Hypothalamus (tissue), 51 donors: ENCODE measurements at places on chromosomes 7 and 10.

- no peak for DNase-seq
These were observed 59.7 kb downstream of the DNAJB6 start for GRCh38 chr7:157396316-157397035.

- DNase-seq = no peak
These were observed 117.3 kb downstream of the THSD7A start for GRCh38 chr7:11714676-11715075.

DNA sequence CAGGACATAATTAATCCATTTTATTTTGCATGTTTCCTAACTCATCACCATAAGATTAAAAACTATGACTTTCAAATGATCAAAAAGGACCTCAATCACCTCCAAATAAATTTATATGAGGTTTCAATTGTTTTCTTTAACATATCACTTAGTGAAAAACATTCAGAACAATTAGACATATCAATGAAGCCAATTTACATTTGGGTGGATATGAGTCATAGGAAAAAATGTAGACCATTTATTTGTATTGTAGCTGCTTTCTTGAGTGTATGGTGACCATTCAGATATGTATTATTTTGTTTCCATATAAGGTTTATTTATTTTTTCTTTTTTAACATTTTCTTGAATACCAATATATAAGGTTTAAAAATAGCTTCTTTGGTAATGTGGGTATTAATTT lies 13.3 kb upstream of the EXOC6 start:
- no peak for DNase-seq

DNA sequence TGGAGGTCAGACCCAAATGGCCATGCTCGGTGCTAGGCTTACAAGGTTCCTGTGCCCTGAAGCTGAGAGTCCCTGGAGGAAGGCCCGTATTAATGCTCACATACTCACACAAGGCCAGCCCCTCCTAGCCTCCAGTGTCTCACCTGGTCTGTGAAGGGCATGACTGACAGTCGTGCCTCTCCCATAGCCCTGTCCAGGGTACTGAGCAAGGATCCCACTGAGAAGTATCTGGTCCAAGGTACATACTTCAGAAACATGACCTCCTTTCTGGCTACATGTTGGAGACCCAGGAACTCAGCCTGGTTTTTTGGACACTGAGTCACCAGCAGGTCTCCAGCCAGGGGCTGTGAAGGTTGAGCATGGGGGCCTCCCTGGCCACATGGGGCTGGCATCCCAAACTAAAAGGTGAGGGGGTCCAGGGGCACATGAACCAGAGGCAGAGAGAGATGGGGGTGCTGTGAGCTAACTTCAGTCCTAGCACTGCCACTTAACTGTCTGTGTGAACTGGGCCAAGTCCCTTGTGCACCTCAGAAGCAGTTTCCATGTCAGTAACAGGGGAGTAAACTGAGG lies 17.6 kb upstream of the RASGEF1A start:
- no peak for DNase-seq

DNA sequence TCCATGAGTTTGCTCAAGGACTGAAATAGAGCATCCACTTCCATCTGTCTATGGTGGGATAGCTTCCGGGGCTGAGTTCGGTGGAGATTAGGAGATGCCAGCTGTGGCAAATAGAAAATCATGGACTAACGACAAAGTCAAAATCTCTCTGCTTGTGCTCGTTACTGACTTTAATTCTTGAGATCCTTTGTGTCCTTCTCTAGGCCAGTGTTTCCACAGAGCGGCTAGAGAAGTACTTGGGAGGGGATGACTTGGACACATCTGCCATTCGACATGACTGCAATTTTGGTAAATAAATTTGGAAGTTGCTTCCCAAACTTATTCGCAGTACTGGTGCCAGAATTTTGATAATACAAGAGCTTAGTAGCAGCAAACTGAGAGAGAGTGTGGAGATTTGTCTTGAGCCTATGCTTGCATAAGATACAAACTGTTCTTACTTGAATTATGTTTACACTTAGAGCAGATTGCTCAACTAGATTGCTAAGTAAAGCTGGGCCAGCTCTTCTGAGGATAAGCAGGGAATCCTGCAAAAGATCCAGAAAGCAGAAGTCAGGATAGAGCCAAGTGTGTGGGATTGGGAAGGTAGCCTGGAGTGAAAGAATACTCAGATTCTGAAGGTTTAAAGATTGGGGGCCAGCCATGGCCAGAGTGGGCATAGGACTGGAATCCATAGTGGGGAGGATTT lies 27.6 kb downstream of the ABCC2 start:
- DNase-seq = no peak

DNA sequence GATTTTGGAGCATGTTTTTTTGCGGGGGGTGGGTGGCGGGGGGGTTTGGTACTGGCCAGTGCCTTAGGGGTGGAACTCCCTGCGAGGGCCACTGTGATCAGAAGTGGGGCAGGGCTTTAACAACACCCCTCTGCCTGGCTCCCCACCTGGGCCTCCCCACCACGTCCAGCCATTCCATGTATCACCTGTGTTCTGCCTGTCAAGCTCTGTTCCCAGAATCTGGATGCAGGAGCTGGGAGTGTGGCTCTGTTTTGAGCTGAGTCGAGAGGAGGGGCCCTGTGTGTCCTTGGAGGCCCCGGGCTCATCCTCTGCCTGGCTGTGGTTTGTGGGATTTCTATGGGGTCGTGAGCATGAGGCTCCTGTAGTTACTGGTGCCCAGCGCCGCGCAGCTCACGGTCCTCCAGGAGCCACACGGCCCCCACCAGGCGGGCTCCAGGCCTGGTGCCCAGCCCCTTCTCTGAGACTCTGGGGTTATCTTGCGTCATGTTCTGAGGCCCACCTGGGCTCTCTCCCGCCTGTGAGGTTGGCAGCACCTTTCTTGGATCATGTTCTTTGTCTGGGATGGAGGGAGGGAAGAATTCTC lies 29.6 kb downstream of the PFKFB3 start:
- DNase-seq = no peak

- DNase-seq = no peak
These were observed 30.9 kb downstream of the DNAJC1 start for GRCh38 chr10:21972584-21972983.

GRCh38 chr7:107494884-107495283 lies 25.0 kb downstream of the GPR22 start:
- DNase-seq = no peak

DNA sequence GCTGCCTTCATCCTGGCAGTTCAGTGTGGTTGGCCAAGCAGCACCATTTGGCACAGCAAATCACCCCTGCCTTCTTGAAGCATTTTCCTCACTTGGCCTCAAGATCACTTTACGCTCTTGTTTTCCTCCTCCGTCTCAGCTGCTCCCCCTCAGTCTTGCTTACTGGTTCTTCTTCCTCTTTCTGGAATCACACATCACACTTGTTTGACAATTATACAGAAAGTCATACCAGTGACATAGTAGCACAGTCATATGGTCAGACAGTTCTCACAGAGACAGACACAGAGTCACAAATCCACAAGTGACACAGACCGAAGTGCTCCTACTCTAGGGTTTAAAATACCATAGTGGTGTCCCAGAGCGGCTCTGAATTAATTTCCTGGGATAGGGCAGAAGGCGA lies 43.8 kb upstream of the ARL4A start:
- DNase-seq = no peak

DNA sequence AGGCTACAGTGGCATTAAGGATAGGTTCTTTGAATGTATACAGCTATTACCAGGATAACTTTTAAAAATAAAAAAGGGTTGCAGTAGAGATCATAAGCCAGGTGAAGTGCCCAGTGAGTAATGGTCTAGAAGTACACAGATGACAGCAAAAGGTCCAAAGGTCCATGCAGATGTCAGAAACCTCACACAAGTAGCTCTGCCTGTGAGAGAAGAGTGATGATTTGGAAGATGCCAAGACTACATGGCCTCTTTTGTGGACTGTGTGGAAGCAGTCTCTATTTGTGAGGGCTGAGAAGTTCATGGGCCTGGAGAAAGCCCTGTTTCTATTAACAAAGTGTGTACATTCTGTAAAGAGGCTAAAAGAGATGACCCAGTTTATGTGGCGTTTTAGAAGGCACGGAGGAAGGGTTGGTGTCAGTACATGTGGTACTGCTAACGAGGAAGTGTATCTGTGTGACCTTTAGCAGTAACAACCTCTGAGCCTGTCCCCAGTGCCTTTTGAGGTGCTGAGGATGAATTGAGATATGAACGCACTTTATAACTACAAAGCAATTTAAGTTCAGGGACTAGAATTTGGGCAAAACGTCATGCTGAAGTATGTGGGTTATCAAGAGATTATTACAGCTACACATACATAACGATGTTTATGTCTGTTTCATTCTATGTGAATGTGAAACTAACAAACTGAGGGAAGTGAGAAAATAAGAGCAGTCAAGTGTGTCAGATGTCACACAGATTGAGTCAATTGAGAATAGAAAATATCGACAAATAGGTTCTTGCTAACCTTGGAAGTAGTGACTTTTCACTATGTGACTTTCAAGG lies 7.6 kb downstream of the CYCS start:
- no peak for DNase-seq

DNA sequence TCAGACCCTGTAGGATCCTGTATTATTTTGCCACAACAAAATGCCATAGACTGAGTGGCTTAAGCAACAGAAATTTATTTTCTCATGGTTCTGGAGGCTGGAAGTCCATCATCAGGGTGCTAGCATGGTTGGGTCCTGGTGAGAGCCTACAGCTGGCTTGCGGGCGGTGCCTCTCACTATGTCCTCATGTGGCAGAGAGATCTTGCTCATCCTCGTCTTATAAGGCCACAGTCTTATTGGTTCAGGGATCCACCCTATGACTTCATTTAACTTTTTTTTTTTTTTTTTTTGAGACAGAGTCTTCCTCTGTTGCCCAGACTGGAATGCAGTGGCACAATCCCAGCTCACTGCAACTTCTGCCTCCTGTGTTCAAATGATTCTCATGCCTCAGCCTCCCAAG lies 90.9 kb downstream of the LSM5 start:
- no peak for DNase-seq
